ENCODE measurements at places on chromosomes 2 and 18.
A peak's percentile ranks its signal among the peaks of the same experiment; 100 is the strongest.

DNA sequence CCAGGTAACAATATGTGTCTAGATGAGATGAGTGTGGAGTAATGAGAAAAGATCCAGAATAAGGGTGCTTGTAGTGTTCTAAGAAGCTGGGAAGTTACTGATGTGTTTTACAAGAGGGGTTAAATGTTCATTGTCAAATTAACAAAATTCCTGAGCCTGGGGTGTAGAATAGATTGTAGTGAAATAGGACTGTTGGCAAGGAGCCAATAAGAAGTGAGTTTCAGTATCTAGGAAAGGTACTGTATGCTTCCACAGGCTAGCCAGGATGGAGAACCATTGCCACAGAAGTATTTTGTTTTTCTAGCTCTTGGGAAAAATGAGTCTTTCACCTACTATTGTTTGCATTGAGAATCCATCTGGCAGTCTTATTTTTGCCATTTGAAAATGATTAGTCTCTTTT is 10.5 kb downstream of the DOK6 start:
- no peak for DNase-seq

GRCh38 chr18:64179556-64180080 is 30.7 kb upstream of the LINC00305 start:
- DNase-seq: no peak

DNA sequence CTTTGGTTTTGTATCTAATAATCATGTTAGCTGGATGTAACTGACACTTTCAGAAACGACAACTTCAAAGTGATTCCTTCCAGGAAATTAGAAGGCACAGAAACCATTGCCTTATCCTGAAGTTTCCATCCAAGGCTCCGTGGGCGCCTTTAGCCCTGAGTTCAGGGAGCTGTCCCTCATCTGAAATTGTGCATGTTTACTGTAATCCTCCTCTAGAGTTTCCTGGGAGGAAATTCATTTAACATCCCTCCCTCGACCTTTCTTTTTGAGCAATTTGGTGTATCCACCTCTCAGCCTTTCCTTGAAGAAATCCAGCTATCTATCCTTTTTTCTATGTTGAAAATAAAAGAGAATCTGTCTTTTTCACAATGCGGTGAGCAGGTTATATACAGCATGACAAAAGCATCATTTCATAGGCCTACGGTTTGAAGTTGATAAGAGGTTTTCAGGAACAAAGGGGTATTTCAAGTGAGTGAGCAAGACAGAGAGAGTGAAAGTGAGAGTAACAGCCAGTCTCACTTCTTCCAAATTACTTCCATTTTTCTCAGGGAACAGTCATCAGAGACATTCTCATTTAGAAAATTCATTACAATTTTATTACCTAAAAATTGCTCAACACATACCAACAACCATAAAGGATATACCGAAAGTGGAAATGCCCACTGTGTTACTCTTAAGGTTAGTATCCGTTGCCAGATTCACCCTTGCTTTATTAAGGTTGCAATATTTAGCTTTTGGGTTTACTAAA is 167.3 kb downstream of the MREG start:
- DNase-seq: no peak

GRCh38 chr2:224584111-224584784 is 915 bp downstream of the CUL3 start:
- DNase-seq: no peak

- no peak for DNase-seq
Measured at GRCh38 chr2:127620866-127621265, 25.1 kb upstream of the GPR17 start.

- DNase-seq: no peak
Measured at GRCh38 chr2:95179451-95179850, 13.8 kb downstream of the ZNF2 start.

DNA sequence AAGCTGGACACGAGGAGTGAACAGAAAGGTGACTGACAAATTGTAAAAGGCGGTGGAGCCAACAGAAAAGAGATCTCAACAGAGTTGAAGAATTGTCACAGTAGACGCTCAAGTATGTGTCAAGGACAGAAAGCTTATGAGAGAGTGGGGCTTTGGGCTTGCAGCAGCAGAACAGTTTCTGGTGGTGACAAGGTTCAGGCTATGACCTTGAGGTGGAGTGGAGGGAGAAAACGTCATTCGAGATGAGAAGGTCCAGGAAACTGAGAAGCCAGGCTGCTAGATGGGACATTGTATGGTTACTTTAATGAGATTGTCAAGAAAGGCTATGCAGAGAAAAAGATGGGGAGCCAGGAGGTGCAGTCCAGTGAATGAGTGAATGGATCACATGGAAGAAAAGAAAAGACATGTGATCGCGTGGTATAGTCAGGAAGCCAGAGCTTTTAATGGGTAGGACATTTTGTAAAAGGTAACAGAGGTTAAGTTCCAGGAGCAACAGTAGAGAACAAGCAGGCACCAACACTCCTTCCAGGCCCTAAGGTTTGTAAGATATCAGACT is 91.1 kb upstream of the EPC2 start:
- no peak for DNase-seq

- no peak for DNase-seq
Measured at GRCh38 chr2:103860016-103860415, 993.9 kb upstream of the POU3F3 start.

DNA sequence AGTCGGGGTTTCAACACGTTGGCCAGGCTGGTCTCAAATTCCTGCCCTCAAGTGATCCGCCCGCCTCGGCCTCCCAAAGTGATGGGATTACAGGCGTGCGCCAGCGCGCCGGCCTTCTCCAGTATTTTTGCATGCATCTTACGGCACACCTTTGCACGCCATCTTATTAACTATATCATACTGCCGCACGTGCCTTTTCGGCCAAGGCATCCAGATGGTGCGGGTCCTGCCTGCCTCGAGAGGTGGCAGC is 765 bp upstream of the ING5 start:
- no peak for DNase-seq

DNA sequence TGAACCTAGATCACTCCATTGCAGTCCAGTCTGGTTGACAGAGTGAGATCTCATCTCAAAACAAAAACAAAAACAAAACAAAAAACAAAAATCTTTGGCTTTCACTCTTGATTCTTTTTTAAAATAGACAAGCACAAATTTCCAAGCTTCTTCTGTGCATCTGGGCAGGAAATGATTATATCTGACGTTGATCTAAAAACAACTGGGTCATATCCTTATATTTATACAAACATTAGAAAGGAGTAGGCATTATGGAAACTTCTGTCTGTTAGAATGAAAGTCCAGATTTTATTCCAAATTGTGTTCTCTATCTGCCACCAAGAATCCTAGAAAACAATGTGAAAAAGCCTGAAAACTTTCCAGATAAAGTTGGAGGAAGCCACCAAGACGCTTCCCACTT is 26.2 kb upstream of the PMAIP1 start:
- DNase-seq: no peak

GRCh38 chr18:60277855-60278480 is 94.6 kb downstream of the MC4R start:
- no peak for DNase-seq

GRCh38 chr2:37665043-37665442 is 6.4 kb downstream of the CDC42EP3 start:
- no peak for DNase-seq

DNA sequence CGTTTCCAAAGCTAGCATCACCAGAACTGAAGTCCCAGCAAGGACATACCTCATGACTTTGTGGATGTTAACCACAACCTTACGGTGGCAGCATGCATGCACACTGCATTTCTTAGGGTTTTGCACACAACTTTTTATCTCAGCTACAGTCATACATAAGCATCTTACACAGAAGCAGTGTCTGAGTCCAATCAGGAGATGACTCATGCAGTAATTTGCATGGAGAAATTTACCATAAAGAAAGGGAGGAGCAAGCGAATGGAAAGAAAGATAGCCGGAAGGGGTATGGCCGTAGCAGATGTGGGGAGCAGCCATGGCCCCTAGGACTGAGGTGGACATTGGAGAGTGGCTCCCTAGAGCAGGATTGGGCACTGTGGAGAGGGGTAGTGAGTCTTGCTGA is 522.5 kb downstream of the GALR1 start:
- DNase-seq: no peak

GRCh38 chr2:172065111-172065510 is 20.2 kb upstream of the DLX1 start:
- DNase-seq: no peak

GRCh38 chr2:183024339-183025095 is 13.7 kb downstream of the NCKAP1 start:
- no peak for DNase-seq

DNA sequence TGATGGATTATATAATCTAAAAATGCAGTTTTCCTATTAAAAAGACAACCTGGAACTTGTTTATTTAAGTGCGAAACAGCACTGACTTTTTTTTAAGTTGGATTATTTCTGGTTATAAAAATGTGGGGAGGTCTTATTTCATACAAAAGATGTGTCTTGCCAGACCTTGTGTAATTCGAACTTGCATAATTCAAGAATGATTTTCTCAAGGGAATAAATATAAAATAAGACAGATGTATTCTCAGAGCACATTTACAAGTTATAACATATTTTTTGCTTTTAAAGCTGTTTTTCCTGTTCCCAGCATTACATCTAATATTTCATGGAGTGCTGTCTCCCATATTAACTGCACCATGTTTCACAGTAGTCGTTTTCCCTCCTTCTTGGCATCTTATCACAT is 263.1 kb downstream of the CDH20 start:
- no peak for DNase-seq

- DNase-seq: no peak
Measured at GRCh38 chr18:55875371-55875901, 287.4 kb upstream of the TCF4 start.

DNA sequence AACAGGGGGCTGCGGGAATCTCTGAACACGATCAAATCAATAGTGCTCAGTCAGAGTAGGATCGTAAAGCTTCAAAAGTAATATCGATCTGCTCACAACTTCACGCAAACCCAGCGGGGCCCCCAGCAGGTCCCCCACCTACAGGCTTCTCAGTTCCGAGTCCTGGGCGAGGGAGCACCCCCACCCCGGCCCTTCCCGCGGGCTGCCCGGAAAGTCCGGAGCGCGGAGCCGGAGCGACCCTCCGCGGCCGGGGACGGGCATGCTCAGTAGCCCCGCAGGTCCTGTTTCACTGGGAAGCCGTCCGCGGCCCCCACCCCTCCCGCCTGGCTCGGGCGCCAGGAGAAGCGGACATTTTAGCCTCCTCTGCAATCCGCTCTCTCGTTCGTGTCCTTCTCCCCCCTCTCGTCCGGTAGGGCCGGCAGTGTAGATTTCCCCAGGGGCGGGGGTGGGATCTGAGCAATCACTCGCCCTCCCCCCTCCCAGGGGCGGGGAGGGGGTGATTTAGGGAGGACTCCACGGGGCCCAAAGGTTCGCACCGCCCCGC is 3.3 kb upstream of the SPRED2 start:
- DNase-seq: no peak

- no peak for DNase-seq
Measured at GRCh38 chr2:140454717-140455116, 1674.5 kb upstream of the NXPH2 start.

- DNase-seq: no peak
Measured at GRCh38 chr2:205688417-205689200, 6.3 kb downstream of the NRP2 start.

DNA sequence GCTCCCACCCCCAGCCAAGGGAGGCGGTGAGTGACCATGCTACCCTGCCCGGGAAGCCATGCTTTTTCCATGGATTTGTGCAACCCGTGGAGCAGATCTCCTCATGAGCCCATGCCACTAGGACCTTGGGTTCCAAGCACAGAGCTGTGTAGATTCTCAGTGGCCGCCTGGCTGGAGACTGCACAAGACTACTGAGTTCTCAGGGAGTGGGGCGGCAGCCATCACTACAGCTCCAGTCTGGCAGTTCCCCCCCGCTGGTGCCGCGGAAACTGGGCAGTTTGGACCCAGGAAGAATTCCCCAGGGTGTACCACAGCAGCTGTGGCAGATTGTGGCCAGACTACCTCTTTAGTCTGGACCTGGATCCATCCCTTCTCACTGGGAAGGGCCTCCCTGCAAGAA is 470.6 kb downstream of the LRP1B start:
- no peak for DNase-seq

DNA sequence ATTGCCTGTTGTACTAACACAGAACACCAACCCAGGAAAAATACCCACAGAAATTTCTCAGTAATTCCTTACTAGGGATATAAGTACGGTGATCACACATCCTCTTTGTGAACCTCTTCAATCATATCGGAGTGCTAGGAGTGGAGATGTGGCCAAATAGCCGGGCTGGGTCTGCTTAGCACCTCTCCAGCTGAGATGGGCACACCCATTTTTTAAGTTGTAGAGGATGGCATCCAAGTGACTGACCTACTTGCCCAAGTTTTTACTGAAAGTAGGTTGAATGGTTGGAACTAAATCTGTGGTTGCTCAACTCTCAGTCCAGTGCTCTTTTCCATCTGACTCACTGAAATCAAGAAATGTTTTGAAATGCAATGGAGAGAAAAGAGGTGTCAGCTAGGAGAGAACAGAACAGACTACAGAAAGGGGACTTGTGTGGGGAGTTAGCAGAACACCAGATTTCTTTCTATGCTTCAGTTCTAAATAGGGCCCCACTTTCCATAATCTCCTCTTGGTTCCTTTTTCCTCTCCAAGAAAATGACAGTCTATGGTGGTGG is 68.7 kb upstream of the FSHR start:
- no peak for DNase-seq

DNA sequence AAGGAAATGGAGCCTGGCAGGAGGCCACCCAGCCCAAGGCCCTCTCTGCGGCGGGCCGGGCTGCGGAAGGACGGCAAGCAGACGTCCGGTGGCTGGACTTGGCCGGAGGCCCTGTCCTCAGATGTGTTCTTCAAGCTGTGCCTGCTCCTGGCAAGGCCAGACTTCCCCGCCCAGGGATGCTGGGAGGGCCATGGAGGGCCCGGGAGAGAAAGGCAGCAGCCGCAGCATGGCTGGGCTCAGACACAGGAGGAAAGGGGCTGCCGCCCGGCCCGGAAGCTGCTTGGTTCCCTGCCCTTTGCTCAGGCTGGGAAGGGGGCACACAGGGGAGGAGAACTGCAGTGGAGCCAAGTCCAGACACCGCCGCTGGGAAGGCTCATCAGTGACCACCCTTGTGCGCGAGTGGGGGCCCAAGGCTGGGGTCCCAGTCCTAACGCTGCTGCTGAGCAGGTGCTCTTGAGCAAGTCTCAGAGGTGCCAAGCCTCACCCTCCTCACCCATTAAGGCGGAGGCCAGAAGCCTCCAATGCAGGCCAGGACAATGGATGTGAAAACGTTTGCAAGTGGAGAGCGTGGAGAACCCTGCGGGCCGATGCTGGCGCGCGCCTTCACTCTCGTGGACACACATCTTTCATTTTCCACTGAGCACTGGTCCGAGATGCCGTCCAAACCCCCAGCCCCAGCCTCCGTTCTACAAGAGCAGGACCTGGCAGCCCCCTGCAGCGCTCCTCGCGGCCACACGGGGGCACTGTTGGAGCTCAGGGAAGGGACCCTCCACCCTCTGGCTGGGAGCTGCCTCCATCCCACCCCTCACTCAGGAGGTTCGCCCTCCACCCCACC is 7.9 kb downstream of the CROCC2 start:
- DNase-seq: peak; percentile 10

Measured in stimulated activated CD8-positive, alpha-beta memory T cell treated with anti-CD3 and anti-CD28 coated beads, Interleukin-15, amount 100 ng/mL, for 4 hours (primary cell).